ENCODE measurements at places on chromosomes 12 and 14. TPM values are rescaled to one million over a fixed set of nuclear protein-coding genes. Genes with fewer than 3 reads are reported as not detected.

PRPF39 gene
- total RNA-seq, result 29.0 TPM

GRCh38 chr12:108849660-108850059 is 7.7 kb downstream of the SSH1 start:
- peak; percentile 40 for DNase-seq

DNA sequence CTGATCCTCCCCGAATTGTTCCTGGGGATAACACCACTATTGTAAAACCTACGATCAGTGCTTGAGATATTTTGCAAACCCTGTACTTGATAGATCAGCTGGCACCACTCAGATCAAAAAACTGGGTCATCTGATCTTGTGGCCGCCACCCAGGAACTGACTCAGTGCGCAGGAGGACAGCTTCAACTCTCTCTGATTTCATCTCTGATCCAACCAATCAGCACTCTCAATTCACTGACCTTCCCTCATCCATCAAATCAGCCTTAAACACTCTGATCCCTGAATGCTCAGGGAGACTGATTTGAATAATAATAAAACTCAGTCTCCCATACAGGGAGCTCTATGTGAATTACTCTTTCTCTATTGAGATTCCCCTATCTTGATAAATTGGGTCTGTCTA is 4.2 kb upstream of the XPOT start:
- peak; percentile 78 for DNase-seq

FGFR1OP2 gene
- 51.1 TPM for total RNA-seq

DNA sequence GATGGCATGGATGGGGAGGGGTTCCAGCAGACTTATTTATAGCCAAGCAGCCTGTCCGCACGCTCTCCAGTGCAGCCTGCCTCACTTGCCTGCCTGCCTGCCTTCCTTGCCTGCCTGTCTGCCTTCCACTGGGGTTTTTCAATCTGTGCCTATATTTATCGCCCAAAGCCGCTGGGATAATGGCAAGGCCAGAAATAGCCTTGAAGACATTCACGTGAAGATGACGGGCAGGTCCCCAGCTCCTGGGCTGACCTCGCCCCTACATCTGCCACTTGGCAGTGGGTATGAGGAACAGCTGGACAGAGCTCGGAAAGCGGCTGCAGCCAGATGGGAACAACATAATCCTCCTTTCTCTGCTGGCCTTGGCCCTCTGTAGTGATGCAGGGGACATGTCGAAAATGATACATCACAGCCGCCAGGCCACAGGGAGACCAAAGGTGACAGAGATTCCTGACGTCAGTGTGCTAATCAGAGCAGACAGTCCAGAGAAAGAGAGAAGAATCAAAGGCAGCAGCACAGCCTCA is 53.3 kb downstream of the PITPNM2 start:
- DNase-seq, result peak; percentile 81

DNA sequence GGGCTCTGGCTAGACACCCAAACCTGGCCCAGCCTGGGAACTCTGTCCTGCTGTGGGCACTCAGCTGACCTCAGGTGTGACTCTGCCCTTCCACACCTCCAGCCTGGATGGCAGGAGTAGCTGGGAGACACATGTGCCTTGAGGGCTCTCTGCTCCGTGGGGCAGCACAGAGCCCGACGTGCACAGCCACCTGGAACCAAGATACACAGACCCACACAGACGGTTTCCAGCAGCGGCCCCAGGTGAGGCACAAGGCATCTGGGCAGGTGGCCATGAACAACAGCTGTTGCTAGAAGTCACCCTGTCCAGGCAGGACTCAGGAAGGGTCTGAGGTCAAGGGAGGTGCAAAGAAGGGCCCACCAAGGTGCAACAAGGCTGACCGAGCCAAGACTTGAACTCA is 5.9 kb downstream of the DEGS2 start:
- no peak for DNase-seq

SMIM41 gene
- 2.0 TPM for total RNA-seq

DNA sequence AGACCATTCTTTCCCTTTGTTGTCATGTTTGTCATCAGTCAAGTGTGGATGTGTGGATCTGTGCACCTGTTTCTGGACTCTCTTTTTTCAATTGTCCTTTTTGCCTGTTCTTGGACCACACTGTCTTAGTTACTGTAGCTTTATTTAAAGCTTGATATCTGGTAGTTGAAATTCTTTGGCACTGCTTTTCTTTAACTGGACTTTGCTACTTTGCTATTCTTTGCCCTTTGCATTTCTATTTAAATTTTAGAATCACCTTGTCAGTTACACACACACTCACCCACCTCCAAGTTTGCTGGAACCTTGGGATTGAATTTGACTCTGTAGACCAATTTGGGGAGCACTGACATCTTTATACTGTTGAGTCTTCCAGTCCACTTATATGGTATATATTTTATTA is 61.5 kb downstream of the VRK1 start:
- DNase-seq, result no peak

GRCh38 chr14:104458845-104459244 is 120.7 kb upstream of the C14orf180 start:
- DNase-seq, result no peak

GRCh38 chr14:105300542-105301102 is at the start of gene BRF1:
BRF1 (minus strand) TSS chr14:105301001; CDS start chr14:105300629, 372 bp downstream.
- DNase-seq, result peak; percentile 88

TULP3 gene
- 39.3 TPM for total RNA-seq

HRK gene
- under 0.01 TPM for total RNA-seq

PLCZ1 gene
- total RNA-seq, result not detected

RNF212B gene
- total RNA-seq, result not detected

- no peak for DNase-seq
These were observed 16.4 kb downstream of the JKAMP start for GRCh38 chr14:59500732-59501131.

CRIP1 gene
- 3.0 TPM for total RNA-seq

GRCh38 chr12:6313326-6313940 is 3.0 kb downstream of the PLEKHG6 start:
- no peak for DNase-seq

RAB15 gene
- 3.6 TPM for total RNA-seq

GRCh38 chr14:103656031-103656755 is 27.2 kb downstream of the KLC1 start:
- DNase-seq, result peak; percentile 24

DNA sequence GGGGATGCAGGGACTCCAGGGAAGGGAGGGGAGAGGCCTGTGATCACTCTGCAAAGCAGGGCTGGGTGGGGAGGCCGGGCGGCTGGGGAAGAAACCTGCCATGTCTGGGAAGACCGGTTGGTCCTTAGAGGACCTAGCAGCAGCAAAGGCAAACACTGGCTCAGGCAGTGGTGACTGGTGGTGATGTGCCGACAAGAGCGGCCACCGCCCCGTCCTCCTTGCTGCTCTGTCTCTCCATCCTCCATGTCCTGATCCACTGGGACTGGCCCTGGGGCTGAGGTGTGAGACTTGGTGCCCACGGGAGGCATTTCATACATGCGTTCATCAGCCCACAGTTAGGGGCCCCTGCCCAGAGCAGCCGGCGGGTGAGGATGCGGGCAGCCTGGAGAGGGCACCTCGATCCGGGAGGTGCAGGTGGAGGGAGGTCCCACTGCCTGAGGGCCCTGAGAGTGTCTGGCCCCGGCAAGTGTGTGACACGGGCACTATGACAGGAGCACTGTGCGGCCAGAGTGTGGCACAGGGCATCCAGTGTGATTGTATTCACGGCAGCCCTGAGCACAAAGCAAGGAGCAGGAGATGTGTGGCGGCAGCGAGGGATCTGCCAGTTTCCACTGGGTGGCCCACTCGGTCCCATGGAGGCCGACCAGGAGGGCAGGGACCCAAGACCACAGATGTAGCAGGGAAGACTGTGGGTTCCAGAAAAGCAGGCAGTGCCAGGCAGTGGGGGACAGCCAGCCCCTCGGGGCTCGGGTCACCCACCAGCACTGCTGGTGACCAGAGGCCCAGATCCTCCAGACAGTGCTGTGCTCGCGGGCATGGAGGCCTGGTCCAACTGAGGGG is 13.9 kb downstream of the ANKRD9 start:
- DNase-seq, result no peak

HCAR1 gene
- 1.5 TPM for total RNA-seq

SERPINA6 gene
- total RNA-seq, result not detected

RNASE7 gene
- not detected for total RNA-seq

DNA sequence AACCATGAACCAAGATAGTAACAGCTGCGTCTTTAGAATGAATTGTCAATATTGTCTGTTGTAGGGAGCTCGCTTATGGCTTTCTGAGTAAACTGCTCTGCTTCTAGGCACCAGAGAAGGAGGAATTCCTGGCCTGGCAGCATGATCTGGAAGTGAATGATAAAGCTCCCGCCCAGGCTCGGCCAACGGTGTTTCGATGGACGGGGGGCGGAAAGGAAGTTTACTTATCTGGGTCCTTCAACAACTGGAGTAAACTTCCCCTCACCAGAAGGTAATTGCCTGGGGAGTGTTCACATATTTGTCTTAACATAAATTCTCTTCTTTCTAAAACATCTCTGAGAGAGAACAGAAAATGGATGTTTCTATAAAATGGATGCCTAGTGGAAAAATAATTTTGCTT is 4.3 kb downstream of the PRKAB1 start:
- no peak for DNase-seq

DNA sequence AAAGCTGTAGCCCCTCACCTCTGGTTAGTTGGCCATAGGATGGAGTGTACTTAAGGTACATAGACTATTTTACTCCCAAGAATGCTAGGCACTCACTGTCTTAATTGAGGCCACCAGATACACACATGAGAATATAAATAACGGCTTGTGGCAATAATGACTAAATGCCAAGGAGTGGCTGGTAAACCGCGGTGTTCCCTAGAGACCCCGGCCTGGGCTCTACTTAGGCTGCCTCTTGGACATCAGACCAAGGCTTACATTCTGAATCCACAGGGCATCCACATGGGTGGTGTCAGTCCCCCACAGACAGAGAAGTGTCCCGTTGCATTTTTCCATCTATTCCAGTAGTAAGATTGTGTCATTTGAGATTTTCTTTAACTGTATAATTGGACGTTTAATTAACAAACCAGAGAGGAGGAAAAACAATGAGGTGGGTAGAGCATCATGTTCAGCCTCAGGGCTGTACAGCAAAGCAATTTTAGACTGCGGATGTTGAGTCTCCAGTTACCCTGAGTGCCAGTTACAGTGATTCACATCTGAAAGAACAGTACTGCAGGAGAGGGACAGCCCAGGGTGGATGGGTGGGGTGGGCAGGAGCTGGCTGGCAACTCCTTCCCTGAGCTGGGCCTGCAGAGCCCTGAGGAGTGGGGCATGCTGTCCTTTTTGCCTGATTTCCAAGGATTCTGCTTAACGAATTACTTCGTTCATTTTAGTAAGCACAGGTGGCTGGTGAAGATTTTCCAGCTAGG is 20.5 kb downstream of the CKB start:
- DNase-seq, result no peak

DNA sequence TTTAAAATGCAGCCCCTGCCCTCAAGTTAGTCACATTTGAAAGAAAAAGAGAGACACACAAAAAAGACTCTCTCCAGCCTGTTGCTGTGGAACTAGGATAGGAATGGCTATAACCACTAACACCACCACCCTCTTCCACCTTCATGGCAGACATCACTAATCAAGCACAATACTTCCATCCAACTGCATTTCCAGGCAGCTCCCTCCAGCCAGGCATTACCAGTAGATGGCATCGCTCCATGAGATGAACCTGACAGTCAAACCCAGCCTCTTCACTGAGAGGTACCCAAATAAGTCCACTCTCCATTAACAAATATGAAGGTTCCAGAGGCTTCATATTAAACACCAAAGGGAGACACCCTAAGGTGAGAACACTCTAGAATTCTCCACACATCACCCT is 24.4 kb downstream of the SLC8B1 start:
- no peak for DNase-seq

- DNase-seq, result no peak
These were observed 156.0 kb downstream of the TMTC3 start for GRCh38 chr12:88298014-88298682.

DNA sequence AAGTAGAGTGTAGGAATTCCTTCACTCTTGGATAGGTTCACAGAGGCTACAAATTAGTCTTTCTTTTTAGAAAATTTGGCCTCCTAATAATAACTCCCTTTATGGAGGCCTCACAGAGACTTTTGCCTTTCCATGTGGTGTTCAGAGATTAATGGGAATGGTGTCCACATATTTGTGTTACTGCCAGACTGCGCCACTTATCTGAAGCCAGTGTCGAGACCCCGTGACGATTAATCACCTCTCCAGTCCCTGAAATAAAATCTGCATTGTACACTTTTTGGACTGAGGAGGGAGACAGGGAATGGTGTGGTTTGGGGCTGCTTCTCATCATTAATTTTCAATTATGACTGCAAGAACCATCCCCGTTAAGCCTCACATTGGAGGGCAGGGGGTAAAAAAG is 980.5 kb downstream of the FLRT2 start:
- peak; percentile 45 for DNase-seq

DNA sequence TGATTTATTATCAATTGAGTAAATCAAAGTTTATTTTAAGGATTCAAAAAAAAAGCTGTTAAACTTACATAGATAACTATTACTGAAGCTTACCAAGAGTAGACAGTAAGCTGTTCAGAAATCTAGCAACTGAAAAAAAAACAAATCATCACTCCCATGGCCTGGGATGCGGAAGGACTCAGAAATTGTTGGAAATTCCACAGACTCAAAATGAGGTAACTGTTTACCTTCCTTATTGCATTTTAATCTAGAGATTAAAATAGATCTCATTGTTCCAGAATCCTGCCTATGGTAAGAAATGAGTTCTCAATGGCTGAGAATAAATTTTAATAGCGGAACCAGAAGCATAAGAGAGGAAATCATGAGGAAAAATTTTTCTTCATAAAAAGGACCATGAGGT is 87.2 kb downstream of the PPM1H start:
- no peak for DNase-seq

GRCh38 chr12:4450551-4451112 is 5.0 kb upstream of the FGF6 start:
- DNase-seq, result peak; percentile 3

- DNase-seq, result no peak
These were observed 78.7 kb downstream of the HELB start for GRCh38 chr12:66380769-66381535.

DNA sequence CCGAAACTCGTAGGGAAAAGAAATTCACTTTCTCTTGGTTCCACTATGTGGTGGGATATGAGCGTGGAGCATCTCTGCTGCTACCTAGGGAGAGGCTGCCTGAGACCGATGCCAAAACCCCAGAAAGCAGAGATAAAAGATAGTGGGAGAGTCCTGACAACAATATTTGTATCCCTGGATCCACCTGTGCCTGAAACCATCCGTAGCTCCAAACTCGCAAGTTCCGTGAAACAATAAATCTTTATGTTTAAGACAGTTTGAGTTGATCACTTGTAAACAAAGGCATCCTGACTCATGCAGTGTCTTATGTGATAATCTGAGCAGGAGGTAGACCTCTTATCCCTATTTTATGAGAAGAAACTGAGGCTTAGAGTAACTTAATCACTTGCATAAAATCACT is 2.9 kb downstream of the MAP1LC3B2 start:
- no peak for DNase-seq

DNA sequence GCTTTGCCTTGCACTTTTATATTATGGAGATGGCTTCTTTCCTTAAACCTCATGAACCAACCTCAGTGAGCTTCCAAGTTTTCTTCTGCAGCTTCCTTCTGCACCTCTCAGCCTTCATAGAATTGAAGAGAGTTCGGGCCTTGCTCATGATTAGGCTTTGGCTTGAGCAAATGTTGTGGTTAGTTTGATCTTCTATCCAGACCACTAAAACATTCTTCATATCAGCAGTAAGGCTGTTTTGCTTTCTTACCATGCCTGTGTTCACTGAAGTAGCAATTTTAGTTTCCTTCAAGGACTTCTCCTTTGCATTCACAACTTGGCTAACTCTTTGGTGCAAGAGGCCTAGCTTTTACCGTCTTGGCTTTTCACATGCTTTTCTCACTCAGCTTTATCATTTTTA is 125.4 kb downstream of the SNAPC1 start:
- no peak for DNase-seq

- DNase-seq, result no peak
These were observed 62.1 kb upstream of the TRIM9 start for GRCh38 chr14:51157012-51157411.

GRCh38 chr12:52371716-52372115 is 4.4 kb upstream of the KRT85 start:
- no peak for DNase-seq
